ENCODE measurements at places on chromosomes 3 and 15.

- DNase-seq: no peak
Measured at GRCh38 chr15:61376961-61377360, 147.9 kb upstream of the RORA start.

- DNase-seq: no peak
Measured at GRCh38 chr3:143348486-143349327, 229.1 kb downstream of the CHST2 start.

DNA sequence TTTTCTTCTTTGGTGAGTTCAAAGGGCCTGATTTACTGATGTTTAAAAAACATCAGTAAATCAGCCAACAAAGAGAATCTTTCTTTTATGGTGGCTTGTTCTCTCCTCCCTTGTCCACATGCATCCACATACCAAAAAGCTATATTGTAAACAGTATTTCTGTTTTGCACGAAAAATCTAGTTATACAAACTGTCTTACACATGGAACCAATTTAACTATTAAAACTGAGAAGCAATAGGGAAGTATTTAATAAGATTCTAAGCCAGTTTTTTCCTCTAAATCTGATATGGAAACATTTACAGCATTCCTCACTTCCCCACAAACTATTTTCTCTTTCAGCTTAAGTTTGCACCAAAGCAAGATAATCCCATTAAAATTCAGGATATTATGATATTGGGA lies 110.8 kb upstream of the ICE2 start:
- no peak for DNase-seq

- DNase-seq: no peak
Measured at GRCh38 chr3:187098923-187099512, 40.3 kb downstream of the RPL39L start.

DNA sequence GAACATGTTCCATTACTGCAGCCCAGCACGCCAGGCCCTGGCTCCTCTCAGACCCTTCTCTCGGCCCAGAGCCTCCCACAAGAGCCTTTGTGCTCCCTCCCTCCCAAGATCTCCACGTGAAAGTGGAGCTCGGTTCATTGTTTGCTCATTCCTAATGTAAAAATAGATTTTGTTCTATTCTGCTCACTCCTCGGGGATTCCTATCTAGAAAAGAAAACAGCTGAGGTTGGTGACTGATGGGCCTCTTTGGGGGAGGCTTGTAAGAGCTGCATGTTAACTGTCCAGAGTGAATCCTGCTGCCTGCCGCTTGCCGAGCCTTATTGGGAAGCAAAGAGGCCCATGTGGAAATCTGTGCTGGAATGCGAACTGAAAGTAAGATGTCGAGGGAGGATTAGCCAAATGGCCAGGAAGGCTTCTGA lies 267.1 kb downstream of the LRTM1 start:
- DNase-seq: no peak

DNA sequence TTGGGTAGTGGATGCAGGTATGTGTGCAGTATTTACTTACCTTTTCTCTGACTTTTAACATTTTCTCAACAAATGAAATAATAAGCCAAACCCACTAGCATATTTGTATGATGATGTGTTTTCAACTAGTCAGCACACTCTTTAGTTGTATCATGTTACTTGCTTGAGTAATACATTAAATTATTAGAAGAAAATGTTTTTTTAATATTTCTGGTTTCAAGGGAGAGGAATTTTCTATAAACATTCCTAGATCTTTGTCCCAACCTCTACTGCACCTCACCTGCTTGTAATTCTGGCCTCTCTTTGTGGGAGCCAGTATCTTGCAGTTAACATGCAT lies 161.8 kb upstream of the CBLB start:
- DNase-seq: no peak

GRCh38 chr3:27960133-27960532 lies 238.0 kb upstream of the EOMES start:
- DNase-seq: no peak

- peak; percentile 69 for DNase-seq
Measured at GRCh38 chr3:52001443-52001974, 5.8 kb upstream of the RPL29 start.

- DNase-seq: no peak
Measured at GRCh38 chr3:84965141-84965540, 6.4 kb downstream of the CADM2 start.

- DNase-seq: no peak
Measured at GRCh38 chr3:168325684-168326083, 230.0 kb upstream of the GOLIM4 start.

GRCh38 chr15:85785887-85786780 lies 8.6 kb downstream of the KLHL25 start:
- peak; percentile 44 for DNase-seq

GRCh38 chr3:129558772-129559564 lies 16.0 kb downstream of the H1-8 start:
- no peak for DNase-seq

- DNase-seq: no peak
Measured at GRCh38 chr3:66931291-66931690, 66.8 kb upstream of the KBTBD8 start.

DNA sequence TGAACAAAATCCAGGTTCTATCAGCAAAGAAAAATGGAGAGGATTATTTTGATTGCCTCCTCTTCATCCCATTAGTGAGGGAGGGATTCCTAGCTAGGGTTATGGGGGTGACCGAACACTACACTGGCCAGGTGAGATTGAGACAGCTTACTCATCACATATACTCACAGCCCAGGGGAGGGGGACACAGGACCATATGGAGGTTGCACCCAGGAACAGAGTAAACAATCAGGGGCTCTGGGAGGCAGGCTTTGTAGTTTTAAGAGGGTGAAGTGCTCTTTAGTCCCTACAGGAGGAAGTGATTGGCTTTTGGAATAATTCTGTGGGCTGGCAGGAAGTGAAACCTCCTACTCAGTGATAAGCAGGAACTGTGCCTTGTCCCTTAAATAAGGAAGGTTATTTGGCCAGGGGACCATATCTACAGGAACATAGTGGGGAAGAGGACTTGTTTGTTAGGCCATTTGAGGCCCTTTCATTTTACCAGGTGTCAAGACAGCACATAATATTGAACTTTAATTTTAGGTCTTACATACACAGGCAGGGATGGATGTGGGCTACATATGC lies 17.5 kb upstream of the KCTD6 start:
- no peak for DNase-seq

DNA sequence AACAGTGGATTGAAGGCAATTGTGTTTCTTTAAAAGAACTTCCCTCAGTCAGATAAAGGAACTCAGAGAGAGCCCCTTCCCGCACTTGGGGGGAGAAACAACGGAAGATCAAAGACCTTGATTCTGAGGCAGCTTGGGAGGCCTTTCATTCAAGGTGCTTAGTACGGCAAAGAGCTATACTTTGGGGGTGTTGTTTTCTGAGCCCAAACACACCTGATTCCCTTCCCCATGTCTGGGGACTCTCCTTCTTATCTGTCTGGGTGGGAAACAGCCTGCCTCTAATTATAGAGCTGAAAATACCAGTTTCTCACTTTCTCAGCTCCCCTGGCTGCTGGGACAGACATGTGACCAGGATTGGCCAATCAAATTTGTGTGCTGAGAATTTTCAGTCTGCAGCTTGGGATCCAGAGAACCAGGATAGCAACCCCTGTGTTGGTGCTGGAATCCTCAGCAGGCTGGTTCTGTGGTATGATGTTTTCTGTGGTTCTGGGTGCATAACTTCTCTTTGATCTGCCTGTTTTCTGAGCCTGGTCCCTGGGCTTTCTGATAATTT lies 19.4 kb upstream of the IQCF6 start:
- no peak for DNase-seq

GRCh38 chr15:58517682-58518525 lies 86.1 kb downstream of the LIPC start:
- no peak for DNase-seq

- no peak for DNase-seq
Measured at GRCh38 chr3:44952689-44953088, 23.3 kb downstream of the ZDHHC3 start.

- DNase-seq: no peak
Measured at GRCh38 chr15:38035701-38036100, 101.3 kb downstream of the TMCO5A start.

DNA sequence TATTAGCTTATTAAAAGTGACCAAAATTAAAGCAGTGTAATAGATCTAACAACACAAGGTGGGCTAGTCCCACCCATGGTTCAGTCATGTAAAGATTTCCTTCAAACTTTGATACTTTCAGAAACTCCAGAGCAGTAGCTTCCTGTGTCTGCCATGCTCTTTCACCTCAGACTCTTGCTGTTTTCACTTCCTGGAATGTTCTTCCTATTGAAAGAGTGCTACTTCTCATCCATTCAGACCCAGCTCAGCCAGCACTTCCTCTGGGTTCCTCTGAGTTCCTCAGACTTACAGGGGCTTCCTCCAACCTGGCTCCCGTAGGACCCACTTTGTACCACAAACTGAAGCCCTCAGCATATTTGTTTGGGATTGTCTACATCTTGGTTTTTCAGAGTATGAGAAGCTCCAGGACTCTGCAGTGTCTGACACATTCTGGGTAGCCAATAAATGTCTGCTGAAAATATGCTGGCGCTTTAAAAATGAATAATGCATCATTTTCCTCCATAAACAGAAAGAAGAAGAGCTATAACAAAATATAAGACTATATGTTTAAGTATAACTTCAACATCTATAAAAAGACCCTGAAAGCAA lies 18.0 kb downstream of the NCEH1 start:
- DNase-seq: no peak

- DNase-seq: peak; percentile 47
Measured at GRCh38 chr3:120693439-120694171, 11.6 kb upstream of the HGD start.

DNA sequence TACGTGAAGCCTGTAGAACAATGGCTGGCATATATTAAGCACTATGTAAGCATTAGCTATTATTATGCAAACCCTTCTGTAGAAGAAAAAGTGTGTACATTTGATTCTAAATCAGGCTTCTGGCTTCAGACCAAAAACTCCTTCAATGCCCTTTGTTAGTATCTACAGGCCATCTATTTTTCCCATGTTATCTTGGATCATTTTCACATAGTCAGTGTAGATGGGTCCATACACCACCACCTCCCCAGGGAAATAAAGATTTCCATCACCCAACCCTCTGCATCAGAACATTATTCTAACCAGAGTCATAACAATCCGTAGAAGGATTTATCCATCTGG lies 8.0 kb upstream of the KLHL6 start:
- DNase-seq: no peak

- DNase-seq: no peak
Measured at GRCh38 chr15:41474941-41475340, 18.7 kb upstream of the ITPKA start.

DNA sequence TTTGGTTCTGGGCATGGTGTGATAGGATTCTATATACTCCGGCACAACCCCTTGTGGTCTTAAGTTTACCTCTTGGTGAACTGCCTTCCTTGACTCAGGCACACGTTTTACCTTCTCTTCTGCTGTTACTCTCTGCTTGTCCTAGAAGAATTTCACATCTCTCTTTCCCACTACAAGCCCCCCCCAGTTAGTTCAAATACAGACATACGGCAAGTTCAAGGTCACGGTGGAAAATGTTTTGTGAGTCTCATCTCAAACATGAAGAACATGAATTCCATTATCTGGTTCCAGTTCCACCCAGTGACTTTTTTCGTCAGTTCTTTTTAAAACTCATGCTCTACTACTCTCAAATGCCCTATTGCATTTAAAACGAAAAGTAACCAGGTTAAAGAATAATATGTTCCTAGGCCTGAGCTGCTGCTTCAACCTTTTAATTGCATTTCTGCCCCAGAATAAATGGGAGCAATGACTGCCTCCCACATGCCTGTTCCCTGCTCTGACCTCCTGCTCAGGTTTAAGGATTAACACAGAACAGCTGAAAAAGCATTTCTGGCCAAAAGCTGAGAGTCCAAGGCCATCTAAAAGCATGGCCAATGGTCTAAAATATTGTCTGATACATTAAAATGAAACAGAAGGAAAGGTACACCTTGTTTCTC lies 132.8 kb downstream of the OSBPL10 start:
- DNase-seq: no peak

GRCh38 chr3:138833899-138834595 lies 681 bp downstream of the PIK3CB start:
- peak; percentile 67 for DNase-seq

GRCh38 chr15:64343222-64343621 lies 12.8 kb downstream of the CSNK1G1 start:
- DNase-seq: no peak

DNA sequence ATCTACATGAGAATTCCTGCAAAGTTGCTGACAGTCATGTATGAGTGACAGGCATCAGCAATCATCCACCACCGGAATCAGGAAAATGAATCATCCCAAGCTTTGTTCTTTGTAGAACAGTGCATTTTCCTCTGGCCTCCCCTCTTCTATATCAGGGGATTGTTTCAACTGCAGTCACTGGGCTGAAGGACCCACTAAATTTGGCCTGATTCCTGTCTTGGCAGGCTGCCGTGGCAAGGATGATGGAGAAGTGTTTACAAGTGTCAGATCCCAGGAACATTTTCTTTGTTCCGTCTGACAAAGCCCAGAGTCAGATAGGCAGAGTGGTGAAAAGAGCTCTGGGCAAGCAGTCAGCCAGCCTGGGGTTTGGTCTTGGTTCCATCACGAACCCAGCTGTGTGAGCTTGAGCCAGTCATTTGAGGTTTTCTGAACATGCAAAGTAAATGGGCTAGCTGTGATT lies 175.1 kb upstream of the TSC22D2 start:
- DNase-seq: no peak

GRCh38 chr3:184781801-184782200 lies 30.2 kb upstream of the VPS8 start:
- no peak for DNase-seq

- DNase-seq: no peak
Measured at GRCh38 chr3:23203708-23204330, 692 bp downstream of the UBE2E2 start.

DNA sequence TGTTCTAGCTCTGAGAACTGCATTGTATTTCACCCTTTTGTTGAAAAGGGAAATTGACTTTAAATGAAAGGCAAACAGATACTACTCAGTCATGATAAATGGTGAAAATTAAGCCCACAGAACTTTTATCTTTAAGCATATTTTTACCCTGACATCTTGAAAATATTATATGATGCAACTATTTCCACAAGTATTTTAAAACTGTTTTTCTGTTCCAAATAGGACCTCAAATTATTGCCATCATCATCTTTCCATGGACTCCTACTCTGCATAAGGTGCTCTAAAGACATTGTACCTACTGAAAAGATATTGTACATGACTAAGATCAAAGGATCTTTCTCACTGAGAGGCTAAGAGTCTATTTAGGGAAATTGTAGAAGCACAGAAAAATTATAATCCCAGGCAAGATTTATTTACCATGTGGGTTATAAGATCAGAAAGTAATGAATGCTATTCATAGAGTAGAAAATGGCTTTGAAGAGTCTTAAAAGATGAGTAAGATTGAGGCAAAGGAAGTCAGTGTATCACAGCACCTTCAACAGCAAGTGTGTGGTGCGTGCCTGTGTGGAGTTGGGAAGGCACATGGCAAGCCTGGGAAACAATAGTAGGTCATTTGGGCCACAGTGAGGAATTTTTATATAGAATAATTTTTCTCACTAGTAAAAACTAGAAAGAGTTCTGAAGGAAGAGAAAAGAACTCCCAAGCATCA lies 68.8 kb downstream of the VGLL3 start:
- no peak for DNase-seq

DNA sequence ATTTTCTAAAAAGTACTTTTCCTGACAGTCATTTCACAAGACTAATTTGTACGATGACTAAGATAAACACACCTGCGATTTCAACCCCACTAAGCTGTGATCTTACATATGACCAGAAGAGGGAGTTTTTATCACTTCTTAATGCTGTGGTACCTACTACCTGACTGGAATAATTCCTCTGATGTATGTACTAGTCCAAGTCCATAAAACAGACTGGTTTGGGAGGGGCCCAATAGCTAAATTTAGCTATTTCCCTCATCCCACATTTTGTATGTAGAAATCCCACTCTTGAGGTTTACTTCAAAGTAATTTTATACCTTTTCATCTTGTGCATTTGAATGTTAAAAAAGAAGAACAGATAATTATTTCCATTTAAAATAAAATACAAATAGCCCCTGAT lies 49.7 kb upstream of the SCAANT1 start:
- no peak for DNase-seq
